AG04450 (cell line): ENCODE measurements at places on chromosomes 6 and 20. TPM values are rescaled to one million over a fixed set of nuclear protein-coding genes. Genes with fewer than 3 reads are reported as not detected.

DNA sequence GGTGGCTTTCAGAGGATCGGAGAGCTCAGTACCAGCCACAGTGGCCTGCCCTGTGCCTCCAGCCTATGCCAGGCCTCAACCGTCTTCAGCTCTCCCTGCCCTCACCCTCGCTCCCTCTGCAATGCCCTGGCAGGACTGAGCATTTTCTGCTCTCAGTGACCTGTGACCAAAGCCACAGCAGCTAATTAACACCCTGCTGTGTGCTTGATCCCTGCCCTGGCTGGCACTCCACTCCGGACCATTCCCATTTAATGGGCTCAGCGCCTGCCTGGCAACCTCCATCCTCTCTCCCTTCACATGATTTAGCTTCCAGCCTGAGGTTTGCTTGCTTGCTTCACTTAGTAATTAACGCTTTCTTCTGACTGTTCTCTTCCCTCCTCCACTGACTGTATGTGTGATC is 287.5 kb downstream of the LRFN2 start:
- no peak for DNase-seq

The SPDEF gene
- 0.04 TPM in 1 of 2 replicates, not detected in the other for polyA plus RNA-seq

- no peak for DNase-seq
These were observed 52.8 kb upstream of the BMP6 start for GRCh38 chr6:7673063-7673536.

DNA sequence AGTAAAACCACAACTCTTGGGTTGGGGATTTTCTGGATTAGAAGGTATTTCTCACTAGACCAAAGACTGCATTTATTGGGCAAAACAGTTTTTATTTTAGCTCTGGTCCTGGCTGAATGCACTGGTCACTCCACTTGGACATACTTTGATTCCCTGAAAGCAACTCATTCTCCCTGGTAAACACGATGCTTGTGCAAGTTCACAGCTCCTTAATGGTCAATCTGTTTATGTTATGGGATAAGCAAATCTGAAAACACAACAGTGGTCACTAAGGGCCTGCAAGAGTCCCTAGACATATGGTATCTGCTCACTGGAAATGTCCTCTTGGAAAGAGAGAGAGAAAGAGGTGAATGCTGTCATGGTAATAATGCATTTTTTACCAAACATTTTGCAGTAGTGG is 559.8 kb downstream of the CDH26 start:
- no peak for DNase-seq

DNA sequence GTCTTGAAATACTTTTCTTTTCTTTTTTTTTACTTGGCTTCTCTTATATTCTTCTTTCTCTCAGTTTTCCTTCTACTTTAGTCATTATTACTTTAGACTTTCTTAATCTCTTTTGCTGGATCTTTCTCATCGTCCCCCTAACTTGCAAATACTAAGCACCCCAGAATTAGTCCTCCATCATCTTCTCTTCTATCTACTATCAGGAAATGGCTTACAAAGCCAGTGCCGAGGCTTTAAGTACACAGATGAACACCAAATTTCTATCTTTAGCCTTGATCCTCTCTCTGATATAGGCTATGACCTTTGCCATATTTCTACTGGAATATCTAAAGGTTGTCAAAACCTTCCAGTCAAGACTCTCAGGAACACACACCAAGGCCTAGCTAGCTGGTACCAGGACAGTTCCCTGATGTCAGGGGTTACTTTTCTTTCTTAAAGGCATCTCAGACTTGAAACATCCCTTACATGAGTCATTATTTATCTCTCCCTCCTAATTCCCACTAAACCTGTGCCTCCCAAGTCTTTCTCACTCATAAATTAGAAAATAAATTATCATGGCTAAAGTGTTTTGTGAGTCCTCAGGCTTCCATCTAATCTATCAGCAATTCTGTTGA is 278.6 kb upstream of the TCF21 start:
- DNase-seq: no peak
